NCI-H1092 (cell line): ENCODE measurements at places on chromosomes 11 and 22.

GRCh38 chr11:134562196-134562595, 150.2 kb upstream of the B3GAT1 start:
- no peak for DNase-seq

DNA sequence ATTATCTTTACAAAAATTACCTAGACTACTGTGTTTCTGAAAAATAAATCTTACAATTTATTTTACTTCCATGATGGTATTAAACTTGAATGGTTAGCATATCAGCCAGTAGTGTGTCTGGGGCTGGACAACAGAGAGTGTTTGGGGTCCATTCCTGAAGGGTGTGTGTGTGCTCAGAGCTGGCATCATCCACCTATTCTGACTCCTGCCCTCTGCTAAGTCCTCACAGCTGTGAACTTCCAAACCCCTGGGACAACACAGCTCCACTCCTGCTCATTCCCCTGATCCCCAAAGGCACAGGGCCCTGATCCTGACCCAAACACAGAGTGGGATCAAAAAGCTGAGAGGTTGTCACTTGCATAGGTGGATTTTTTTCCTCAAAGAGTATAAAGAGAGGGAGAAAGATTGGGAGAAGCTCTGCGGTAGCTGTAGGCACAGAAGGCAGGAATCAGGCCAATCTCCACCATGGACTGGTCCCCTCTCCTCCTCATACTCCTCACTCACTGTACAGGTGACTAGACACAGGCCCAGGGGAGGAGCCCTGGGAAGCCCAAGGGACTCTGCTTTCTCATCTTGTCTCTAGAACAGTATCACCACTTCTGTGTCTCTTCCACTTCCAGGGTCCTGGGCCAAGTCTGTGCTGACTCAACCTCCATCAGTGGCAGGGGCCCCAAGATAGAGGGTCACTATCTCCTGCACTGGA, 55.7 kb upstream of the TOP3B start:
- no peak for DNase-seq

DNA sequence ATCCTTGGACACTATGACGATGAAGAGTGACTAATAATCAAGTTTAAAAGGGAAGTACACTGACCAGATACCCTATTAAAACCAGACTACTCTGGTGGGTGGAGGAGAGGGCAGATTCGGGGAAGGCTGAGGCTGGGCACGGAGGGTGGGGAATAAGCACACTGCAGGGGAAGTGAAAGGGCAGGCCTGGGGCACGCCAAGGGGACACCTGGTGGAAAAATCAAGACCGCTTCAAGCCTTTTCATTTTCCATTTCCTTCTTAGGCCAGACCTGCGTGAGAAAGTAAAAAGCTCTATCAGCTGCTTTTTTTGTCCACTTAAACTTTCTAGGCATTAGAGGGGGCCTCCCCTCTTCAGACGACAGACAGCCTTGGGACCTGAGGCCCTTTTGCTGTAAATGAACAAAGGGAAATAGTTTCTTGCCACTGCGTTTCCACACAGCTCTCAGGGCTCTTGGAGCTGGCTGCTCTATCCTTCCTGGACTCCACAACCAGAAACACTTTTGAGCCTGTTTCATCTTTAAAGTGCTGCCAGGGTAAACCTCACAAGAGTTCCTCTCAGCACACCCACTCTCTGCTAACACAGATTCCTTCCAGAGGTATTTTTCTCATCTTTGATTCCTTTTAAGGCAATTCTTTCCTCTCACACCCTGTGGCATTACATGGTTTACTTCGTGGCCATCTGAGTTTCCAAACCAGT, 25.0 kb upstream of the SERPIND1 start:
- DNase-seq, result no peak

DNA sequence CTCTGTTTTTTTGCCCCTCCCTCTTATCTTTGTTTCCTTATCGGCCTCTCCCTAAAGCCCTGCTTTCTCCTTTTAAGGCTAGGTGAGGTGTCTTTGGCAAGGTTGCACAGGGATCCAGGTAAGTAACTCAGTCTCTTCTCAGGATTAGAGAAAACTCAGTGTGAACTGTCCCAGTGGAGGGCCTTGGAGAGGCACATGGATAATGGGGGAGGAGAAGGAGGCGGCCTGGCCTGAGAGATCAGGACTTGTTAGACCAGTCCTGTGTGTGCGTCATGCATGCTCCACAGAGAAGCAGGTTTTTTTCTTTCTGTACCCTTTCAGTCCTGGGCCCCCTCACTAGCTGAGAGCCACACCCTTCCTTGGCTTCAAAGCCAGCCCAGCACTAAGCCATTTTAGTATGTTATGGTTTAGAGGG, 19.9 kb downstream of the CTNND1 start:
- DNase-seq, result no peak

DNA sequence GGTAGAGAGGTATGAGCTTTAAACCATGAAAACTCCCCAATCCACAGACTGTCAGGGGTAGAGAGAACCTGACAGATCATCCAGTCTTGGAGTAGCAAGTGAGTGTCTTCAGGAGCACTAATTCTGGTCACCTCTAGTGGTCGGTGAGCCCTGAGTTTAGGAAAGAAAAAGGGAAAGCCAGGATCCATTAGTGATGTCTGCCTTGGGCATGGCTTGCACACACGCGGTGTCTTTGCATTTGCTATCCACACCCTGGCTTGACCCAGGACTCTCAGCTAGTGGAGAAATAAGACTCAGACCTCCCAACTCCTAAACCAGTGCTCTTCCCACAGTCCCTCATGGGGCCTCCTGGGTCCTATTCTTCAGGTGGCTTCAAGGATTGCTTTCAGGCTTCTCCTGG, 19.3 kb downstream of the POU2F3 start:
- no peak for DNase-seq
